ENCODE measurements at places on chromosomes 1 and 21.
A peak's percentile ranks its signal among the peaks of the same experiment; 100 is the strongest.

DNA sequence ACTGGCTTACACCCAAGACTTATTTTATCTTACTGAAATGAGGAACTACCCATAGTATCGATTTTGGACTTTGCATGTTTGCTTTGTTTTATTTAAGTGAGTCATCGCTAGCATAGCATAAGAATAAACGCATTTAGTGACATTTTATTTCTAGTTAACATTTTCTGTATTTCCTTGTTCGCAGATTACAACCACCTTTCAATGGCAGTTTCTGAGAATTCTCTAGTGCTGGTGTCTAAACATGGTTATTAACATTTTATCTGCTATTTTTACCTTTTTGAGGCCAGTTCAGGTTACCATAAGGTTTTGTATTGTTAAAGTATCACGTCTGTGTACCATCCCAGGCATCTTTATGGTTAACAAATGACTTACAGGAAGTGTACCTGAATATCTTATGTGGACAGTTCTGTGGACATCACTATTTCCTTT lies 24.5 kb downstream of the EEIG2 start:
- DNase-seq, result no peak

GRCh38 chr21:14870853-14871149 lies 194.0 kb downstream of the NRIP1 start:
- no peak for DNase-seq

GRCh38 chr1:232109391-232109790 lies 482.8 kb downstream of the DISC1 start:
- no peak for DNase-seq

GRCh38 chr1:98437540-98437939 lies 224.0 kb upstream of the SNX7 start:
- DNase-seq, result no peak

GRCh38 chr1:100730130-100730529 lies 10.6 kb downstream of the VCAM1 start:
- no peak for DNase-seq

GRCh38 chr1:212606395-212607205 lies 2.0 kb upstream of the ATF3 start:
- DNase-seq, result peak; percentile 68

DNA sequence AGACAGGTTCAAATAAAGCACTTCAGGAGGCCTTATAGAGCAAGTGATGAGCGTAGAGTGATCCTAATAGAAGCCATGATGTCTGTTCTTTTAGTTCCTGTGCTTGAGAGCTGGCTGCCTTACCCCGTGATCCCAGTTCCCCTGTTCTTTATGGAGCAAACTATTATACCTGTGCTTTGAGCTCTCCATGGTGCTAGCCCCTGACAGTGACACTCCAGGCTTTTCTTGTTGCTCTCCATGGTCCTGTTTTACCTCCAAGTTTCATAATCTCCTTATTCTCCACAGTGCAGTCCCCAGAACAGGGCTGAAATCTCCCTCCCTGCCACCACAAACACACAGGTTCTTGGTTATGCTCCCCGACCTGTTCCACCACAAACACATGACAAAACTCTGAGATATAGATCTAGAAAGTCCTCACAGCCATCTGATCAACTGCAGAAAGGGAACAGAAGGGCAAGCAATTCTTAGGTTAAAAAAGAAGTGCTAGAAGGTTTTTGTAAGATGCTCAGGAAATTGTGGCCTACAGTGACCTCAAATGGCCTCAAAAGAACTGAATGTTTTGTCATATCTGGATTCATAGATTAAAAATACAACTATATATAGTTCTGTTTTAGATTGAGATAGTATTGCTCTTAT lies 6.0 kb downstream of the CADM3 start:
- no peak for DNase-seq

DNA sequence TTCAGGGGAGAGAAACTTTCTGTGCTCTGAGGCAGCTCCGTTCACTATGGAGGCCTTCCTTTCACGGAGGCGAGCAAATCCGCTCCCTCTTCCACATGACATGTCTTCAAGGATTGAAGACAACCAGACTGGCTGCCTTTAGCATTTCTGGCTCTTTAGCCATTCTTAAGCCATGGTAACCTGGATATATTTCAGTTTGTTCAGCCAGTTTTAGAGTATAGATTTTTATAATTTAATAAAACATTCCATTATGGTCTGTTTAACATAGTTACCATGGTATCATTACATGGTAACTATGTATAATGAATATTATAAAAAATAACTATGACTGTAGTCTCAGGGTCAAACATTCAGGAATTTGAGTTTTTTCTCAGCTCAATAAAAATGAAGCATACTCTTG lies 54.2 kb upstream of the NFIA start:
- no peak for DNase-seq

GRCh38 chr1:59768792-59769735 lies 45.7 kb upstream of the HOOK1 start:
- no peak for DNase-seq

DNA sequence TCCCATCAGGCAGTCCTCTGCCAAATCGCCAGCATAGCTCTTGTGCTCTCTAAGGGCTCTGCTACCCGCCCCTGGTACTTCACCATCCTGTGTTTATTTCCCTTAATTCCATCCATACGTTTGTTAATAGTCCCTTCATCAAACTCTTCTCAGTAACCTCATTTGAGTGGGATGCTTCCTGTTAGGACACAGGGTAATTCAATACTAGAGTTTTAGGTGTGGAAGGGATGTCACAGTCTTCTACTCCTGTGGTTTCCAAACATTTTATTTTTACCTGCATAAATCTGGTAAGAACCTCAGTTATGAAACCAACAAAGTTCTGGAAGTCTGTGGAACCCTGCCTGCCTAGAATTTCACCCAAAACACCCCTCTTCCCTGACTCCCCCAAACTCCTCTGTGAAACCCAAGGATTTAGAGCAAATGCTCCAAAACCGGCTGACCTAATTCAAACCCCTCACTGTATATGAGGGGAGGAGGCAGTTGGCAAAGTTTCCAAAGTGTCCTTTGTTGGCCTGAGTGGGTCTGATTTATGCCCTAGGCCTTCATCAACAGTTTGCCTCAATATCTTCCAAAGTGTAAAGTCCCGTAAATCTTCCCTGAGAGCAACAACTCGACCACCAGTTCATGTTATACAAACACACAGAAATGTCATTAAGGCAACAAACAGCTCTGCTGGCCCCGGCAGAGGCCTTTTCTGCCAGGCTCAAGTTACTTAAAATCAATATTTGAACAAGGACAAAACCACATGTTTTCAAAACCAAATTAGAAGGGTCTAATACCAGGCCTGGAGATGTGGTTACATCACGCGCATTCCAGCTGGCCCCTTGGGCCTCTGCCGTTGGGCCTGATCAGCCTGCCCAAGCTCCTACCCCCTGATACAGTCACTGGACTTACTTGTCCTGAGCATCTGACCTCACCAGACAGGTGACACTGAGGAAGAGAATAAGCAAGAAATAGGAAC lies 82.4 kb upstream of the FGGY start:
- DNase-seq, result no peak

- DNase-seq, result peak; percentile 78
Observed at GRCh38 chr1:246753670-246754535, 29.7 kb downstream of the SCCPDH start.

- no peak for DNase-seq
Observed at GRCh38 chr1:29324771-29325351, 88.5 kb downstream of the PTPRU start.

GRCh38 chr1:244207042-244207934 lies 156.2 kb downstream of the ZBTB18 start:
- no peak for DNase-seq

DNA sequence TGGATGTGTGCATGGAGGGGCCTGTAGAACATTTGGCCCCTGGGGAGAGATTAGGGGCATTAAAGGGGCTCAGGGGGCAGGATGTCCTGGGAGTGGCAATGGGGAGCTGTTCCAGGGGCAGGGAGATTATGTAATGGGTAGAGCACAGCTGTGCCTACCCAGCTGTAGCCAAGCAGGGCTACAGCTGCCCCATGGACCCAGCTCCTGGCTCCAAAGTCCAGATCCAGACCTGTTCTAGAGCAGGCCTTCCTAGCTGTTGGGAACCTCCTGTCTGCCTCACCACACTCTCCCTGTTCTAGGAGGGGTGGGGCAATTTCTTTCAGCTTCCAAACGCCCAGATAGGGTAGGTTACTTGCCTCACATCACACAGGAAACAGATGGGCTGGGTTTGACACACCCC lies 5.6 kb downstream of the RPS6KA1 start:
- DNase-seq, result no peak

GRCh38 chr1:154880671-154881070 lies 10.6 kb upstream of the KCNN3 start:
- DNase-seq, result no peak

DNA sequence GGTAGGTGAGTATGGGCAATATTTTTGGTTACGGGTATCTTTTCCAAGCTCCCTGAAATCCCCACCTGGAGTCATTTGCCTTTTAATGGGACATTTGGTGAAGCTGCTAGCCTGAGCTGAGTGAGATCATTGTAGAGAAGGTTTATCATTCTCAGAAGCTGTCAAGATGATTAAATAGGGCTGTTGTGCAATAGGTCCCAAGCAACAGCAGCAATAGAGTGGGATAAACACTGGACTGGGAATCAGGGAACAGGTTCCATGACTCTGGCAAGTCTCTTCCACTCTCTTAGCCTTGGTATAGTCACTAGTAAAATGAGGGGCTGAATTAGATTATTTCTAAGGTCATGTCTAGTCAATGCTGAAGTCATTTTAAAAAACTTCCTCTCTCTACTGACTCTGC lies 30.3 kb upstream of the FAM78B start:
- DNase-seq, result no peak

DNA sequence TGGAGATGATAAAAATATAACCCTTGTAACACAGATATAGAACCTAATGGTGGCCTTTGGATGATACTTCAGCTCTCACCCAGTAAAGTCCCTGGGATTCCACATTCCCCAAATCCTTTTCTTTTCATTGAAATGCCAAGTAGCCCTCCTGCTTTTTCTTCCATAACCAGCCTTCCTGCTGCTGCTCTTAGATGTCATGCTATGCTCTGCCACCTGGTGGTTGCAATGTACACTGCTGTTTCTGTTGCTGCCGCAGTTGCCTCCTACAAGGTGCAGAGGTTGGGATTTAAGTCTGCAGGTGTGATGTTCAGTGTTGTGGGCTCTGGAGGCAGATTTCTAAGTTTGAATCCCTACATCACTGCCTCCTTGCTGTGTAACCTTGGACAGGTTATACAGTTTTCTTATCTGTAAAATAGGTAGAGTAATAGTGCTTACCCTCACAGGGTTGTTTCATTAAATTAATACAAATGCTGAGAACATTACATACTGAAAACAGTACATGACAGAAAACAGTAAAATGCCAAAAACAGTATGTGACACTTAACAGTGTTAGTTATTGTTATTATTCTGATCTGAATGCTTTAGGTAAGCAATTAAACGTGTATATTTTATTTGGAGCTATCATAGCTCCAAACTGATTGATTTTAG lies 64.3 kb downstream of the CAMSAP2 start:
- peak; percentile 79 for DNase-seq

GRCh38 chr1:118688891-118689290 lies 299.3 kb downstream of the TBX15 start:
- no peak for DNase-seq

GRCh38 chr1:193457676-193458075 lies 271.3 kb upstream of the B3GALT2 start:
- no peak for DNase-seq

- no peak for DNase-seq
Observed at GRCh38 chr1:160308451-160309184, 23.7 kb upstream of the PEX19 start.

GRCh38 chr1:77387553-77387952 lies 105.7 kb downstream of the AK5 start:
- DNase-seq, result no peak

GRCh38 chr1:60924964-60925798 lies 157.2 kb upstream of the NFIA start:
- DNase-seq, result no peak

- no peak for DNase-seq
Observed at GRCh38 chr1:13725714-13726175, 25.8 kb downstream of the PRDM2 start.

DNA sequence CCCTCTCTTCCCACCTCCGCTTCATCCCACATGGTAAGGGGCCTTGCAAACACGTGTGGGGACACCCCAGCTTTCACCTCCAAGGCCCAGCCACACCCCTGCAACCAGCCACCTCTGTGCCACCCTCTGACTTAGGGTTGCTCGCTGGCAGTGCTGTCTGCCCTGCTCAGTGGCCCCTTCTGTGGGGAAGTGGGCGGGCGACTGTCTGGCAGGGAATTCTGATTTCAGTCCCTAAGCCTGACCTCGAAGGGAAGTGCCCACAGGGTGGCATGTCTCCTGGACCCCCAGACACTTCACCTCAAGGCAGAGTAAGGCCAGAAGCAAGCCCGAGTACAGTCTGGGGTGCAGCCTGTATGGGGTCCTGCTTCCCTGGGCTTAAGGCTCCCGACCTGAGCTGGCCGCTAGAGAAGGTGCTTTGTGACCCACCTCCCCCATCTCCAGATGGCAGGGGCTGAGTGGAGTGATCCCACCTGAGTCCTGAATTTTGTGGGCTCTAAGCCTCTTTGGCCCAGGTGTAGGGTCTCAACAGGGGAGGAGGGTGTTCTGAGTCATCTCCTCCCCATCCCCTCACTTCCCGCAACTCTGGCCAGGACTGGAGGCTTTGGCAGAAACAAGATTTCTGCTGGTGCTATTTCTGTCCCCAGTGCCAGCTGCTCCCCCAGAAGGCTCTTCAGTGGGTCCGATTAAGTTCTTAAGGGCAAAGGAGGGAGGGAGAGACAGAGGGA lies 7.0 kb downstream of the RD3 start:
- DNase-seq, result peak; percentile 34

DNA sequence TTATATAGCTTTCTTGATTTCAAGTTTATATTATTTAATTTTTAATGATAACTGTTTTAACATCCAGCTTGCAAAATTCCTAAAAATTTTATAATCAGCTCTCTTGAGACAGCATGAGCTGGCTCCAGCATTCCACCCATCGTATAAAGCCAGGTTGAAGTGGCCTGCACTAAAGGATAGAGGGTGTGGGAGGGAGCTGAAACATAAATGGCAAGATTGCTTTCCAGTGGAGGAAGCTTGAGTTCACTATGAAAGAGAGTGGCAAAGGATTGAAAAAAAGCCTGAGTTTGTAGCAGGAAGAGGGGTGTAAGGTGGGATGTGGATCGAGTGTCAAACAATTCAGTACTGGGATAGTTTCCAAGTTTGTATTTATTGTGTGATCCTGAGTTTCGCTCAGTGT lies 48.5 kb upstream of the ZNF644 start:
- DNase-seq, result no peak

DNA sequence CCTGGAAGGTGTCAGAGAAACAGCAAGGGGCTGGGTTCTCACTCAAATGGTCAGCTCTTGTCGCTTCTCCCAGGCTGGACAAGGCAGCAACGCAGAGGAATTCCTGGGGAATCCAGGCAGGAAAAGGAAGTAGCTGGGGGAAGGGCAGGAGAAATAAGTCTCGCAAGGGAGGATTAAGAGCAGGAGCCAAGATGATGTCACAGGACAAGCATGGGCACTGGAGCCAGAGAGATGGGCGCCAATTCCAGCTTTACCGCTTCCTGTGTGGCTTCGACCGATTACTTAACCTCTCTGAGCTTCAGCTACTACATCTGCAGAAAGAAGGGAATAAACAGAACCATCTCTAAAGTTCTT lies 70.5 kb downstream of the SSBP3 start:
- DNase-seq, result no peak

- DNase-seq, result peak; percentile 43
Observed at GRCh38 chr21:46151989-46152926, 3.1 kb downstream of the FTCD start.

Data from activated CD8-positive, alpha-beta memory T cell treated with anti-CD3 and anti-CD28 coated beads, Interleukin-2, amount 50 U/mL, for 48 hours (primary cell).